Ascending aorta (tissue), 2 donors: ENCODE measurements at places on chromosomes 6 and 20.

DNA sequence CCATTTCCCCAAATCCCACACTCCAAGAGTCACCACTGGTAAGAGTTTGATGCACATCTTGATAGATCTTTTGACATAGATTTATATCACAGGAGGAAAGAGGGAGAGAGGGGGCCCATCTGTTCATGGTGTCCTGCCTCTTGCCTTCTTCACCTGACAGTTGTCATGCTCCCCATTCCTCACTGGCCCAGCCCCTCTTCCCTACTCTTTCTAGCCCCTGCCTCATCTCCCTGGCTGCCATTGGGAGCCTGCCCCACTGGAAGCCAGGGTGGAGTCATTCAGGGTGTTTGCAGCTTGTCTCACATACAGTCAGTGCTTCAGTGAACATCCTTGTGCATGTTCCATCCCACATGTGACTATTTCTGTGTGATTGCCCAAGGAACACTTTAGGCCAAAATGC, 27.6 kb downstream of the SIRPA start:
- DNase-seq, result no peak

DNA sequence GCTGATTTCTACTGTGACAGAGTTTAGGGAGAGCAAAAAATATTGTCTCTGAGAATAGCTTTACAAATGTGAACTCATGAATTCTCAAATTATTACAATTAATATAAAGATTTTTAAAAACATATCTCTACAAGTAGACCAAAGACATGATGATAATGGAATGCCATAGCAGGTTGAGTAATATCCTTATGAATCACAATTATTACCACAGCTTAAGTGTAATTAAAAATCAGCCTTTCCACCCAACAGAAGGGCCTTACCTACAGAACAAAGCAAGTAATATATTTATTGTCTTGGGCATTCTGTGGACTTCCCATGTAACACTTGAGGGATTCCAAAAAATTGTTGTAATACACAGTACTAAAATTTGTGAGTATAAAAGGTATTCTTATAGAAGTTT, 1099.6 kb upstream of the GJE1 start:
- no peak for DNase-seq

DNA sequence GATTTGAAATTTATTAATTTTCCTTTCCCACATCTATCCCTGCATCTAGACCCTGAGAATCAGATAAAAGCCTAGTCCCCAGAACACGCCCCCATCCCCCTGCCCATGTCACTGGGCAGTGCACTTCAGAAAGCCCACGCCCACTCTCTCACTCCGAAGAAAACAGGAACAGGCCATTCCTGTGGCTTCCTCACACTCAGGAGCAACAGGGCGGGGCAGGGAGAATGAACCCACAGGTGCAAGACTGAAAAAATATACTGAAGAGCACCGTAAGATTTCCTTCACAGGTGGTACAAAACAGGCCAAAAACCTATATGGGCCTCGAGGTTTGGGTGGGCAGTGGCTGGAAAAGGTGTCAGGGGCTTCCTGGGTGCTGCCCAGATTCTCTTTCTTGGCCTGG, 3.4 kb downstream of the OXT start:
- DNase-seq, result no peak

GRCh38 chr20:15496501-15497039, 1076.7 kb downstream of the KIF16B start:
- no peak for DNase-seq

GRCh38 chr6:111607279-111607678, 1.6 kb upstream of the TRAF3IP2 start:
- DNase-seq, result no peak

DNA sequence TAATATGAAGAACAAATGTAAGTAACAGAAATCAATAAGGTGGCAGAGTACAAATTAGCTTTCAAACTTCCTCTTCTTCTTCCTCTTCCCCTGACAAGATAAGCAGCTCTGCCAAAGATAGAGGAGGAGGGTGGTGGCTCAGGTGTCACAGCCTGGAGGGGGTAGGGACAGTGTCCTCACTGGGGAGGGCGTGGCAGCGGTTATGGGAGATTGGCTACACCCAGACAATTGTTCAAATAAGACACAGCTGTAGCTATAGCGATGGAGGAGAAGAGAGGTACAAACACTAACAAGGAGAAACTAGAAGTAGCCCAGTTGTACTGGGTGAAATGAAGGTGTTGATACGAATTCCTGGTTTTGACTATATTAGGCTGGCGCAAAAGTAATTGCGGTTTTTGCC, 198.5 kb downstream of the TBXT start:
- no peak for DNase-seq
